ENCODE measurements at places on chromosomes 7 and 10. TPM values are rescaled to one million over a fixed set of nuclear protein-coding genes. Genes with fewer than 3 reads are reported as not detected.

DNA sequence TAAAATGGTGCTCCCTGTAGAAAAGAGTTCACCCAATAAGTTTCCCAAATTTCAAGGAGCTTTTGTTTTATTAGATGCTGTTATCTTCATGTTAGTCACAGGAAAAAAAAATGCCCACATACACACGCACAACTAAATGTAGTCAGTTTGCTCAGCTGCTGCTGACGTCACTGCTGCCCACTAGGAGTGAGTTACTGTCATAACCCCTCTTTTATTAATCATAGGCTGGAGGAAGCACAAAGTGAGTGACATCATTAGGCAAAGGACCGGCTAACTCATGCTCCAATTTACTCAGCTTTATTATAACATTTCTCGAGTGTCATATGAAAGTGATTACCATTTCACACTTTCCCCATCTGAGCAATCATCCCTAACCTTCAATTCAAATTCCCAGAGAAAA is 6.7 kb upstream of the INHBA start:
- no peaks in the 10 kb centered on the region for H3K36me3 ChIP-seq
- DNase-seq, result no peak
- H3K4me3 ChIP-seq, result no peak overlapping the region
- H3K4me1 ChIP-seq, result peaks cover 7% of the 10 kb centered on the region
- peaks cover 2% of the 10 kb centered on the region for H3K27me3 ChIP-seq

The OGDHL gene
- polyA plus RNA-seq, result not detected

The ACSM6 gene
- polyA plus RNA-seq, result not detected

DNA sequence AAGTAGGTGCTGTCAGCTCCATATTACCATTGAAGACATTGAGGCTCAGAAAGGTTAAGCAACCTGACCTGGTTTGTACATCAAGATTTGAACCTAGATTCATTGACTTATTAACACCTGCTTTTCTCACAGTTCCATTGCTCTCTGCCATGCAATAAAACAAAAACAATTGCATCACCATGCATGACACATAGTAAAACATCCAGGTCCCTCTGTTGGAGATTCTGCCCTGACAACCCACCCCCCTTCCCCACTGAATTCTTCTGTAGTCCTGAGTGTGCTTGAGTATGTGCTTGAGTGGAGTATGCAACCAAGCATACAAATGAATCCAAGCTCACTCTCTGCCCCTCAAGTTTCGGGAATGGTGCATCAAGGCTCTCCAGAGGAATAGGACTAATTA is 6.0 kb upstream of the LMBR1 start:
- no peaks in the 10 kb centered on the region for H3K27me3 ChIP-seq
- no peak overlapping the region for H3K4me3 ChIP-seq
- no peak overlapping the region for H3K27ac ChIP-seq
- H3K4me1 ChIP-seq, result peaks cover 6% of the 10 kb centered on the region
- no peak for DNase-seq

DNA sequence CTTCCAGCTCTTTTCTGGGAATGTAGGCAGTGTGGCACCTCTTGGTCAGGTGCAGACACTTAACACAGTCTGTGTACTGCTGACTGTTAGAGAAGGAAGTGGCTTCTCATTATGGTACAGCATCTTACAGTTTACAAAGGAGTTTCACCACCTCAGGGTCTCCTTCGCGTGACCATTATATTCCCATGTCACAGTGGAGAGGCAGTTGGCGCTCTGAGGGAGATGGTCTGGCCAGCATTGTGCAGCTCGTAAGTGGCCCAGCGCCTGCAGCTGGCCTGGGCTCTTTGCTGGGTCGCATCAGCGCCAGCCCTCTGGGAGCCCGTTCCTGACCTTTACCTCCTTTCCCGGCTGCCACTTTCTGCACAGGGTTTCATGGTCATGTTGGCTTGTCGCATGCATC is 15.4 kb downstream of the TSPAN15 start:
- H3K36me3 ChIP-seq, result no peaks in the 10 kb centered on the region
- H3K27ac ChIP-seq, result no peak overlapping the region
- DNase-seq, result no peak
- H3K4me3 ChIP-seq, result no peak overlapping the region
- no peaks in the 10 kb centered on the region for H3K27me3 ChIP-seq

- no peaks in the 10 kb centered on the region for H3K36me3 ChIP-seq
- H3K27ac ChIP-seq, result no peak overlapping the region
- no peak overlapping the region for H3K4me3 ChIP-seq
- no peak for DNase-seq
- no peaks in the 10 kb centered on the region for H3K4me1 ChIP-seq
Measured at GRCh38 chr10:15748126-15748525, 28.4 kb upstream of the ITGA8 start.

The GLI3 gene
- not detected for polyA plus RNA-seq
